ENCODE measurements at places on chromosomes 2 and 18.
A peak's percentile ranks its signal among the peaks of the same experiment; 100 is the strongest.

GRCh38 chr2:26897807-26898479 lies 50.0 kb downstream of the DPYSL5 start:
- no peak for DNase-seq

- DNase-seq = no peak
Observed at GRCh38 chr2:120034027-120034426, 21.1 kb downstream of the EPB41L5 start.

DNA sequence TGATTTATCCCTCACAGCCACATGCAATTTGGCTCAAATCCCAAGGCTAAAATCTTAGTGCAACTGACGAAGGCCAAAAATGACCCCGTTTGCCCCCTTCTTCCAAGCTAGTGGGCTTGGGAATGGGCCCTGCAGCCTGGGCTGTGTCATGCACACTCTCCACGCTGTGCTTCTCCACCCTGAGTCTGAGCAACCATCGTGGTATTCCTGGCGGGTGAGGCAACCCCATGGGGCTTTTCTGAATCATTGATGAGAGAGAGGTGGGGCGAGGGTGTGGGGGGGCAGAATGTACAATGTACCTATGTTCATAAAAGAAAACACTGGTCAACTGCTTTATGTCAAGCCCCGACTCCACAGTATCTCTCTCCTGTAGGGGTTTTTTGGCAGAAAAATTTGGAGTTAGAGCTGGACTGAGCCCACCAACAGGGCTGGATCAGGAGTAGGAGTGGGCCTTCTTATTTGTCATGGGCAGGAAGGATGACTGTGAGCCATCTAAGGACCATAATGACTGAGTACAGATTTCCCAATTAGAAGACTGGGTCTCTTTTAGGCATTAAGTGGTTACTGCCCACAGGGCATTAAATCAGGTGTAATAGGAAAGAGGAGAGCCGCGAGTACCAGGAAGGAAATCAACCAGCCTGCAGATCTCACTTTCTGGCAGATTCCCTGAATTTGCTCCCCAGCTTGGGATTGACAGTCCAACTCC lies 8.9 kb downstream of the SULT1C2 start:
- no peak for DNase-seq

GRCh38 chr2:118654945-118655344 lies 192.5 kb downstream of the EN1 start:
- no peak for DNase-seq

GRCh38 chr2:30147715-30148610 lies 1.2 kb downstream of the YPEL5 start:
- peak; percentile 93 for DNase-seq

DNA sequence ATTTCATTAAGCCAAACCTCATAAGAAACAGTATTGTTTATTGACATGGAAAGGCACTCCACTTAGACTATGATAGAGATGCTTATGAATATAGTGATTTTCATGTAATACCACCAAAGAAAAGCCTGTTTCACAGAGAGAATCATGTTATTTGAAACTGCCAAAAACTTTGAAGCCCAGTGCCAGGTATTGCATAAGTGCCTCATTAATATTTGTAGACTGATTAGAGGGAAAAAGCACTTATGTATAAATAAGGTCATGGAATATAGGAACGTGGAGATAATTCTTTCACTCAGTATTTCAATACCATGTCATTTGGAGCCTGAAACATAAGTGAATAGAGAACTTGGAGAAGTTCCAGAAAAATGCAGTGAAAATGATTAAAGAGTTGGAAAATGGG lies 162.6 kb upstream of the CRIM1 start:
- peak; percentile 6 for DNase-seq

GRCh38 chr2:133885847-133886246 lies 317.6 kb upstream of the NCKAP5 start:
- DNase-seq = no peak

Data from spinal cord (tissue), 10 donors.